ENCODE measurements at places on chromosomes 7 and 10. TPM values are rescaled to one million over a fixed set of nuclear protein-coding genes. Genes with fewer than 3 reads are reported as not detected.

- no peak overlapping the region for H3K27ac ChIP-seq
- DNase-seq, result no peak
- H3K4me3 ChIP-seq, result no peak overlapping the region
- H3K4me1 ChIP-seq, result peaks cover 47% of the 10 kb centered on the region
- no peaks in the 10 kb centered on the region for H3K36me3 ChIP-seq
- no peaks in the 10 kb centered on the region for H3K27me3 ChIP-seq
Measured at GRCh38 chr10:110967645-110968044, 48.2 kb downstream of the SHOC2 start.

DNA sequence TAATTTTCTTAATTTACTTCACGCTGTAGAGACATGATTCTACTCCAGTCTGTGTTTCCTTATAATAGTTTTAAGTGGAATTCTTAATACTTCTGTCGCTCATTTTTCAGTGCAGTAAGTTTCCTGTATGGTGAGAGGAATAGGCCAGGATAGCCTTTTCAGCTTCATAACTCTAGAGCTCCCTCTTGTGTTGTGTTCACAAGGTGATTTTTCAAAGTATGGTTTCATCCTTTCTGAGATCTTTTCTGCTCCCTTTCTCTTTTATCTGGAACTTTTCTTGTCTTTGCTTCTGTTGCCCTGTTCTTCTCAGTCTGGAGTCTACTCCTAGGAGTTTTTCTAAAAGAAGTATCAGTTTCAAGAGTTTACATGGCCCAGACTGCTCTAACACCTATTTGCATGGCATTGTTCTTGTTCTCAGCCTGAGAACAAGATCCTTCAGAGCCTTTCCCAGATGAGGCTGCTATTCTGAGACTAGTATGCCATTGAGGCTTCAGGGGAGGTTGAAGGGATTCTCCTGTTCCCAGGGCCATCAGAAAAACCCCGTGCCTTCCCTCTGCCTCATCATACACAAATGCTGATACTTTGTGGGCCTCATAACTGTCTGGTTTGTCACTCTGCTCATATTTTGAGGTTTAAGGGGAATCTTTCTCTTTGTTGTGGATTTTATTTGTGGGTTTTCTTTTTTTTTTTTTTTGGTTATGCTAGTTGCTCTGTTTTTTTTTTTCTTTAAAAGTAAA is 21.8 kb downstream of the NET1 start:
- peaks cover 5% of the 10 kb centered on the region for H3K4me1 ChIP-seq
- H3K27me3 ChIP-seq, result no peaks in the 10 kb centered on the region
- H3K36me3 ChIP-seq, result peaks cover 9% of the 10 kb centered on the region
- no peak overlapping the region for H3K27ac ChIP-seq
- H3K4me3 ChIP-seq, result no peak overlapping the region

The AFAP1L2 gene
- 7.0 TPM for total RNA-seq

- no peaks in the 10 kb centered on the region for H3K36me3 ChIP-seq
- no peak overlapping the region for H3K27ac ChIP-seq
- H3K4me1 ChIP-seq, result no peaks in the 10 kb centered on the region
- no peaks in the 10 kb centered on the region for H3K27me3 ChIP-seq
Measured at GRCh38 chr7:122027058-122027457, 117.0 kb downstream of the AASS start.

- no peaks in the 10 kb centered on the region for H3K36me3 ChIP-seq
- no peak for DNase-seq
- peaks cover 3% of the 10 kb centered on the region for H3K4me1 ChIP-seq
Measured at GRCh38 chr7:149664666-149665065, 108.7 kb downstream of the ZNF467 start.

DNA sequence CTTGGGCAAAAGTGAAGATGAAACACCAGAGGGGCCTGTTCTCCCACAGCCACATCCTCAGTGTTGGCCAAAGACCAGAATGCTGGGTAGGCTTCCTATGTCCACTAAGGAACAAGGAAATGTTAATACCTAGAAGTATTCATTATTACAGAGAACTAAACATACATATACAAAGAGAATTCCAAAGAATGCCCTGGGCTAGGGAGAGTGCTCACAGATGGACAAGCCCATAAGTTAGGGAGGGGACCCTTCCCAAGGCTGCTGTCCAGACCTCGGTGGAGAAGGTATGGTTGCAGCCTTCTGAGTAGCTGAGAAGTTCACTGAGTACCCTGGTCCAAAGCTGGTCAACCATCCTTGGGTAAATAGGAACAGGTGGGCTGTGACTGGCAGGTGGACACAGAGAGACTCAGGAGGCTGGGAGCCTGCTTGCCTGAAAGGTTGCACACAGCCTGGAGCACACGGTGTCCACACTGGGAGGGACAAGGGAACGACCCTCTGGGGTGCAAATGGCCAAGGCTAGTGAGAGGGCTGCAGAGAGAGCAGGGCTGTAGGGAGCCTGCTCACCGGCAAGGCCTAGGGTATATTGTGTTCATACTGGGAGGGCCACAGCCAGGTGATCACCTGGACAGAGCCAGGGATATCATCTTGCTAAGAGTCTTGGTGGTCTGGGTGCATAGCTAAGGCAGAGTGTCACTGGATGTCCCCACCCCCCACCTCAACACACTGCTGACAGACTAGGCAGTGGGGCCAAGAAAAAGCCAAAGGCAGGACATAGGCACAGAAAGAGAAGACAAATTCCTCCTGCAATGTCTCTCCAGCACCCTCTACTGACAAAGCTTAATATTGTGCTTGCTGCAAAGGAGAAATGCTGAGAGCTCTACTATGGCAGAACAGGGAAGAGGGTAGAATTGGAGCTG is 40.3 kb downstream of the CPVL start:
- H3K36me3 ChIP-seq, result no peaks in the 10 kb centered on the region
- no peak for DNase-seq
- no peak overlapping the region for H3K27ac ChIP-seq
- no peaks in the 10 kb centered on the region for H3K27me3 ChIP-seq
- H3K4me3 ChIP-seq, result no peak overlapping the region

- H3K27ac ChIP-seq, result no peak overlapping the region
- no peak for DNase-seq
- no peak overlapping the region for H3K4me3 ChIP-seq
- peaks cover 8% of the 10 kb centered on the region for H3K4me1 ChIP-seq
- no peaks in the 10 kb centered on the region for H3K27me3 ChIP-seq
Measured at GRCh38 chr7:47614450-47614849, 32.5 kb upstream of the TNS3 start.

DNA sequence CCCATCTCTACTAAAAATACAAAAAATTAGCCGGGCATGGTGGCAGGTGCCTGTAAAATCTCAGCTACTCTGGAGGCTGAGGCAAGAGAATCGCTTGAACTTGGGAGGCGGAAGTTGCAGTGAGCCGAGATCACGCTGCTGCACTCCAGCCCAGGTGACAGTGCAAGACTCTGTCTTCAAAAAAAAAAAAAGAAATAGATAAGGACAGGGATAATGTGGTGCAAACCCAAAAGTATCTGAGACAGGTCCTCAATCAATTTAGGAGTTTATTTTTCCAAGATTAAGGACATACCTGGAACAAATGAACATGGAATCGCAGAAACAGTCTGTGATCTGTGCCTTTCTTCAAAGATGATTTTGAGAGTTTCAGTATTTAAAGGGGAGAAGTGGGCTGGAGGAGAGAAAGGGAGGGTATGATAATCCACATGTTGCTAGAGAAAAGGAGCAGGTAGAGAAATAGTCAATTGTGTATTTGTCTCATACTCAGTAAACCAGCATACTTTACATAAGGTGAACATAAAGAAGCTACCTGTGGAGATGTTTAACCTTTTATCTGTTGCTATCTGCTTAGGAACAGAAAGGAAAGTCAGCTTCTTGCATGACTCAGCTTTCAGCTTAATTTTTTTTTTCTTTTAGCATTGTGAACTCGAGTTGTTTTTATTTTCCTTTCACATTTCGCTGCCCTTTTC is 4.9 kb upstream of the MTPN start:
- no peak for DNase-seq
- peaks cover 29% of the 10 kb centered on the region for H3K4me1 ChIP-seq
- H3K4me3 ChIP-seq, result no peak overlapping the region
- no peak overlapping the region for H3K27ac ChIP-seq
- H3K36me3 ChIP-seq, result no peaks in the 10 kb centered on the region
- no peaks in the 10 kb centered on the region for H3K27me3 ChIP-seq

The H2BK1 gene
- not detected for total RNA-seq

DNA sequence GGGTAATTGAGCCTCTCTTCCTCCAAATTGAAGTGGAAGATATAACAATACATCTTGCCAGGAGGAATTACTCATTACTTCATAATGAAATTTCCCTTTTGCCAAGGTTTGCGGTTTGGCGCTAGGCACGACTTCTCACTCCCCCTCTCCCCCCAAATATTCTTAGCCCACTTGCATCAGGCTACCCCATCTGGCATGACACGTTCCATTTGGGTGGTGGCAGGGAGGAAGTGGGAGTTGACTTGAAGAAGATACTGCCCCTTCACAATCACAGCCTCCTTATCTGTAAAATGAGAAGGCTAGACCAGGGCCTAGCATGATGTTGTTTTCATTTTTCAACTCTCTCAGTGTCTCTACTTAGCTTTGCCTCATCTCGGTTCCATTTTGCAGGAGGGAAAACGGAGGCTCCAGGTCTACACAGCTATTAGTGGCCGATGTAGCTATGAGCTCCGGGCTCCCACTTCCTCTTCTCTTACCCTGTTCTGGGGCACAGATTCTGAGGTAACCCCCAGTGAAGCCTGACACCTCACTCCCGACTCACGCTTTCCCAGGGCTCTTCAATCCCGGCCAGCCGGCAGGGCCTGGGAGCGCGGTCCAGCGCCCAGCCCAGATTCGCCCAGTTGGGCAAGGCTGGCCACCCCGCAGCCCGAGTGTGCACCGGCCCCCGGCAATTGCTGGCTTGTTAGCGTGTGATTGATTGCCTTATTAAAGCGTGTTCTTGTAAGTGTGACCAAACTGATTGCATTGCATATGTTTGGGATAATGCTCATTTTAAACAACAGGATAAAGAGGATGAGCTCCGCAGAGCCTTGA is 6.5 kb downstream of the EVX1 start:
- peaks cover 100% of the 10 kb centered on the region for H3K27me3 ChIP-seq
- no peak for DNase-seq
- no peak overlapping the region for H3K4me3 ChIP-seq
- H3K36me3 ChIP-seq, result no peaks in the 10 kb centered on the region
- no peak overlapping the region for H3K27ac ChIP-seq

The PLEKHS1 gene
- total RNA-seq, result not detected

The OR2A7 gene
- 0.16 TPM for total RNA-seq

GRCh38 chr10:29643771-29644501 is 9.2 kb upstream of the SVIL start:
- peak overlapping the region; percentile 89 for H3K27ac ChIP-seq
- H3K4me3 ChIP-seq, result peak overlapping the region; percentile 28
- H3K36me3 ChIP-seq, result no peaks in the 10 kb centered on the region
- peaks cover 66% of the 10 kb centered on the region for H3K4me1 ChIP-seq
- peak; percentile 40 for DNase-seq

GRCh38 chr10:57395923-57396322 is 871.8 kb downstream of the IPMK start:
- DNase-seq, result no peak
- H3K36me3 ChIP-seq, result no peaks in the 10 kb centered on the region
- no peak overlapping the region for H3K27ac ChIP-seq
- H3K27me3 ChIP-seq, result no peaks in the 10 kb centered on the region
- H3K4me1 ChIP-seq, result no peaks in the 10 kb centered on the region
- H3K4me3 ChIP-seq, result no peak overlapping the region

DNA sequence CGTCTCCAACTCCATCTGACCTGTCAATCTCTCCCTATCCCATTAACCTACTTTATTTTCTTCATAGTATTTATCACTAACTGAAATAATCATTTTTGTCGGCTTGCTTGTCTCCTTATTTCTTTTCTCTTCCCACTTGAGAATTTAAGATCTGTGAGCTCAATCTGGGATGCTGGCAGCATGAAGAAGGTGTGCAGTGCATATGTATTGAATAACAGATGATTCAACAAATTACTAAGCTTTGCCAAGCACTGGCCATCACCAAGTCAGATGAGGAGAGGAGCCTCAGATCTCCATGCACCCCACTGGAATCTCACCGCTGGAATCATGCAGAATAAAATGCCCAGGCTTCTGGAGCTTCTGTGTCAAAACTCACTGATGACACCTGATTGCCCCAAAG is 47.6 kb upstream of the PPP1R3C start:
- no peaks in the 10 kb centered on the region for H3K27me3 ChIP-seq
- no peaks in the 10 kb centered on the region for H3K36me3 ChIP-seq
- no peak for DNase-seq
- no peak overlapping the region for H3K27ac ChIP-seq
- no peak overlapping the region for H3K4me3 ChIP-seq

DNA sequence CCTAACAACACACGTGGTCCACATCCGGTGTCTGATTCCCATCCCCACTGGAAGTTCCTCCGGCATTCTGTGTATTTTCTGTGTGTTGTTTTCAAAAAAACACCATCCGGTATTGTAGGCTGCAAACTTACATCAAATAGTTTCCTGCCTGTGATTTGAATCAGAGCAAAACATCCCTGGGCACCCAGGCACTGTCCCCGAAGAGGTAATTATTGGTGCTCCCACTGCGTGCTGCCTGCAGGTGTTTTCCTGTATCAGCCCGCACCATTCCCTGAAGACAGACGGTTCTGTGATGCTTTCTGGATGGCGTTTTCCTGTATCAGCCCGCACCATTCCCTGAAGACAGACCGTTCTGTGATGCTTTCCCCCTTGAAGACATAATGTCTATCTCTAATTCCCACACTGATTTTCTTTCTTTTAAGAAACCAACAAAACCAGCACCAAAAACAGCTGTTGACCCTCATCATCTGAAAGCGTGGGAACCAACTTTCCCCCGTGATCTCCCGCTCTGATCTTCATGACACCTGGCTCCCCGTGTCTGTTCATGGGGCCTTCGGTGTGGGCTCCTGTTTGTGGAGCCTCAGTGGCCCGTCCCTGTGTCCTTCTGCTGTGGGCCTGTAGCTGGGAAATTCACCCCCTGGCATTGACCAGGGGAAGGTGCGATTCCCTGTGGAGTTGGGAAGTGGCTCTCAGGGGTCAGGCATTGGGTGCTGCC is 205.3 kb downstream of the ADARB2 start:
- H3K27me3 ChIP-seq, result peaks cover 45% of the 10 kb centered on the region
- no peak overlapping the region for H3K4me3 ChIP-seq
- DNase-seq, result no peak
- no peak overlapping the region for H3K27ac ChIP-seq
- no peaks in the 10 kb centered on the region for H3K36me3 ChIP-seq
- H3K4me1 ChIP-seq, result no peaks in the 10 kb centered on the region

GRCh38 chr7:50273870-50274269 is 30.6 kb upstream of the IKZF1 start:
- H3K27me3 ChIP-seq, result peaks cover 19% of the 10 kb centered on the region
- H3K4me3 ChIP-seq, result no peak overlapping the region
- no peaks in the 10 kb centered on the region for H3K4me1 ChIP-seq
- H3K27ac ChIP-seq, result no peak overlapping the region

DNA sequence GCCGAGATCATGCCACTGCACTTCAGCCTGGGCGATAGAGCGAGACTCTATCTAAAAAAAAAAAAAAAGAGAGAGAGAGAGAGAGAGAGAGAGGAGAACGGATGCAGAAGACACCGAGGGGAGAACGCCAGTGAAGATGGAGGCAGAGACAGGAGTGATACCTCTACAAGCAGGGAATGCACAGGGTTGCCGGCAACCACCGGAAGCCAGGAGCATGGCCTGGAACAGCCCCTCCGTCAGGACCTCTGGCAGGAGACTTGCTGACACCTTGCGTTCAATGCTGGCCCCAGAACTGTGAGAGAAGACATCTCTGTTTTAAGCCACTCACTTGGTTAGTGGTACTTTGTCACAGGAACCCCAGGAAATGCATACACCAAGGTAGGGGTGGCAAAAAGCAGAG is 38.1 kb upstream of the DUSP5 start:
- H3K4me1 ChIP-seq, result peaks cover 33% of the 10 kb centered on the region
- H3K4me3 ChIP-seq, result no peak overlapping the region
- no peaks in the 10 kb centered on the region for H3K27me3 ChIP-seq
- no peaks in the 10 kb centered on the region for H3K36me3 ChIP-seq
